ENCODE measurements at places on chromosomes 11 and 22.
A peak's percentile ranks its signal among the peaks of the same experiment; 100 is the strongest.

- DNase-seq = no peak
Measured at GRCh38 chr11:63903884-63904283, 13.1 kb downstream of the RCOR2 start.

DNA sequence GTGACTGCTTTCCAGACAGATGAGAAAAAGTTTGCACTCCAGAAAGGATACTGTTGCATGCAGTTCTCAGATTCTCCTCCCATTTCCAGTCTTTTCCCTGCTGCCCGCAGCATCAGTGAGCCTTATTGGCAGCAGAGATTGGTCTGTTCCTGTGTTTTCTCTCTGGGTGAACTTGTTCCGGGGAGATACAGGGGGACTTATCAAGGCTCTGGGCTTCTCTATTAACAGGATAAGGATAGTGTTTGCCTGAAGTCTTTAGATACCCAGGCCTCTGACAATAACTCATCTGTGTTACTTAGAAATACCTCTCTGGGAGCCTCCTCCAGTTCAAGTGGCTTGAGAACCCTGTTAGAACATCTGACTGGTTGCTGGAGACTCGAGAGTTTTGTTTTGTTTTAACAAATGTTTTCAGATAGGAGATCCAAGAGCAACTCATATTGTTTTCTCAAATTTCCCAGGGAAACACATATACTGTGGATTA lies 154.7 kb downstream of the BLID start:
- DNase-seq = no peak

DNA sequence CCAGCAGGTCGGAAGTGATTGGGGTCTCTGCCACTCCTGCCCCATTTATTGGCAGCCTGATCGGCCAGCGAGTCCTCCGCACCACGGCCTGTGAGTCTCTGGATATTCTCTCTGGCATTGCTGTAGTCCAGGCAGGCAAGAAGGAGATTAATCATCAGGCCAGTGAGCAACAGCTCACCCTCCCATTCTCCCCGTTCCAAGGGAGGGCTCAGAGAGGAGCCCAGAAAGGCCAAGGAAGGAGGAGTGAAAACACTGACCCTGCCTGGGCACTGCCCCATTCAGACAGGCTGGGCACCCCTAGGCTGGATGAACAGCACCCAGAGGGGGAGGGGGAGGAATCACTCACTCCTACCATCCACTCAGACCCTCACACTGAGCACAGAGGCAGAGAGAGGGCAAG lies 3.1 kb downstream of the SAA2 start:
- no peak for DNase-seq

- no peak for DNase-seq
Measured at GRCh38 chr11:34904421-34904955, 11.7 kb downstream of the APIP start.

DNA sequence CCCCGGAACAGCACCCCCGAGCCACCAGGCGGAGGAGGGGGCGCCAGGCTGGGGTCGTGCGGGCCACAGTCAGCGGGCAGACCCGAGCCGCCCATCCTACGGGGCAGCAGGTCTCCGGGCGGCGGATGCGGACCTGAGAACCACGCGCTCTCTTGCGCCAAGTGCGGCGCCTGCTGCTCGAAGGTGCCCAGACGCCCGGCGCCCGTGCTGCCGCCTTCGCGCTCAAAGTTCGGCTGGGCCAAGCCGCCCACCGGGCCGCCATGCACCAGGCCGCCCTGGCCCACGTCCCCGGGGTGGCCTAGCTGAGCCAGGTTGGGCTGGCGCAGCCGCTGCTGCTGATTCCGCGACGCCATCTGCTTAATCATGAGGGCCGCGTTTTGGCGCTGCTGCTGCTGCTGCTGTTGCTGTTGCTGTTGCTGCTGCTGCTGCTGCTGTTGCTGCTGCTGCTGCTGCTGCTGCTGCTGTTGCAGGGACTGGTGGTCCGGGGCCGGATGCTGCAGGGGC lies 3.0 kb downstream of the MN1 start:
- no peak for DNase-seq

DNA sequence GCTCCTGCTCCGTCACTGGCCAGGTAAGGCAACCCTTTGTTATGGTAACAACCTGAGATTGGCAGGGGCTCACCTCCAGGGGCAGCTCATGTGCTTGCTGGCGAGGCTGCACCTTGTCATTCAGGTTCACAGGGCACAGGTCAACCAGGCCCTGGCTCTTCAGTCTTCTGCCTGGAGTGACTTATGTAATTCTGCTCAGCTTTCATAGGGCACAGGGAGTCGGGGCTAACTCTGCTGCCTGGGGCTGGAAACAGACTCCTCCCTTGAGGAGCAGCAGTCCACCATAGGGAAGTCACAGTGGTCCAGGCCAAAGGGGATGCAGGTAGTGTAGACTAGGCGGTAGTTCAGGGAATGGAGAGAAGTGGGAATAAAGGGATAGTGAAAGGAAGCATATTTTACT lies 1.5 kb upstream of the MIF start:
- no peak for DNase-seq

GRCh38 chr22:39999144-39999757 lies 4.5 kb downstream of the FAM83F start:
- DNase-seq = peak; percentile 27

- no peak for DNase-seq
Measured at GRCh38 chr22:41598891-41599635, 9.4 kb upstream of the PMM1 start.

- DNase-seq = no peak
Measured at GRCh38 chr22:36745301-36745995, 30.5 kb downstream of the IFT27 start.

GRCh38 chr11:25515576-25515975 lies 816.4 kb upstream of the ANO3 start:
- DNase-seq = no peak

- DNase-seq = no peak
Measured at GRCh38 chr22:48855013-48855412, 972.7 kb downstream of the BRD1 start.

GRCh38 chr11:68581439-68581838 lies 102.9 kb upstream of the GAL start:
- DNase-seq = no peak

GRCh38 chr11:65499713-65500386 lies 1.0 kb downstream of the MALAT1 start:
- DNase-seq = no peak
